ENCODE measurements at places on chromosomes 7 and 10. TPM values are rescaled to one million over a fixed set of nuclear protein-coding genes. Genes with fewer than 3 reads are reported as not detected.

DNA sequence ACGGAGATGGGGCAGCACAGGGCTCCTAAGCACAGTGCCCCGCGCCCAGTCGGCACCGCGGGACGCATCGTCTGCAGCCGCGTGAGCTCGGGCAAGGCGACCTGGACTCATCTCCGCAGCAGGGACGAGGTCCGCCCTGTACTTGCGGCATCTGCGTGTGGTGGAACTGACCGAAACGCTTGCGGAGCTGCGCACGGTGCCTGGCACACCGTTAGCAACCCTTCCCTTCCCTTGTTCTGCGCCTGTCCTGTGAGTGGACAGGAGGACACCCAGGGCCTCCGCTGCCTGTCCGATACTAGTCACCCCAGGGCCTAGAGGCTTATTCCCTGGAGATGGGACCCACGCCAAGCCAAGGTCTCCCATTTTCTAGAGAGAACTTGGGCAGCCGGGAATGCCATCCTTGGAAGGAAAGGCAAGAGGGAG is 98.5 kb downstream of the WDR11 start:
- peak; percentile 28 for DNase-seq

DNA sequence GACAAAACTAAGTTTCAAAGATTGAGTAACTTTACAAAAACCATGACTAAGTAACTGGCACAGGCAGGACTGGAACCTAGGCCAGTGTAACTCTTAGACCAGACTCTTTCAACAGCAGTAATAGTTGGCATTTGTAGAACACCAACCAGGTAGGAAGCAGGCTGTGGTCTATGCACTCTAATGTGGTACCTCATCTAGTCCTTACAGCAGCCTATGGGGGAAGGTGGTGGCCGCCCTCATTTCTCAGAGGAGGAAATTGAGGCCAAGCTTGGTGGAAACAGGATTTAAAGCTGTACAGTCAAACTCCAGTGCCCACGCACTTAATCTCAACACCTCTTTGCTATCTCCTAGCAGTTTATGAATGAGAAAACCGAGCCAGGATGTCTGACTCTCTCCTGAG is 165.4 kb upstream of the LRGUK start:
- no peak for DNase-seq

Gene DYDC2
- 3.3 TPM for total RNA-seq

- no peak for DNase-seq
These were observed 180.7 kb downstream of the PCDH15 start for GRCh38 chr10:54620352-54620751.

Gene SFXN3
- 5.6 TPM for total RNA-seq

DNA sequence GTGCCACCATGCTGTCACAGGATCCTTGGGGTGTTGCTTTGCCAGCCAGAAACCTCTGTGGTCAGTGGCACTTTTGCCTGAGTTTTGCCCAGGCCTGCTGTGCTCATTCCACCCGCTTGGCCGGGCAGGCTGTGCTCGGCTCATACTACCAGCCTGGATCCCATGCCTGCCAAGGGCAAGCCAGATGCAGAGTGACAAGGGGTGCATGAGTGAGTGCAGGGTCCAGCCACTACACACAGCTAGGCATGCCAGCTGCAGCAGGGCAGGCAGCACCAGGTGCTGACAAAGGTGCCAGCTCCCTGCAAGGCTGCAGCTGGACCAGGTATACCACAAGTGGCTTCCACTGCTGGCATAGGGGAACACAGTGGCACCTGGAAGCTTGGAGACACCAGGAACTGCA is 28.6 kb downstream of the C10orf67 start:
- no peak for DNase-seq

Gene NEBL
- 9.7 TPM for total RNA-seq

Gene LIPJ
- total RNA-seq, result not detected

- DNase-seq, result no peak
These were observed 13.0 kb downstream of the ADAM8 start for GRCh38 chr10:133263674-133264073.

GRCh38 chr10:94097656-94098055 is 103.9 kb downstream of the PLCE1 start:
- DNase-seq, result no peak

DNA sequence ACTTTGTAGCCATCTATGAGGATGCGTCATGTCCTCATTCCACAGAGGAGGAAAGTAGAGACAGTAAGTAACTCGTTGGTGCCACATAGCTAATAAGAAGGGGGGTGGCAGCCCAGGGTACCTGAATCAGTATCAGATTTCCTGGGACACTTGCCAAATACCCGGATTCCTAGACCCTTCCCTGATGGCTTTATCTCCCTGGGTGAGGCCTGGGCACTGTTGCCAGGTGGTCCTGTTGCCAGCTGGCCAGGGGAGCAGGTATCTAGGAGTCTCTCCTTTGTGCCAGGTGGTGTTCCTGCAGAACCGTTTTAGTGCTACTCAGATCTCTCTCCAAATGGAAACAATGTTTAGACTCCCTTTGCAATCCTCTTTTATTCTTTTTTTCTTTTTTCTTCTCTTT is 12.7 kb downstream of the SLC29A3 start:
- no peak for DNase-seq

DNA sequence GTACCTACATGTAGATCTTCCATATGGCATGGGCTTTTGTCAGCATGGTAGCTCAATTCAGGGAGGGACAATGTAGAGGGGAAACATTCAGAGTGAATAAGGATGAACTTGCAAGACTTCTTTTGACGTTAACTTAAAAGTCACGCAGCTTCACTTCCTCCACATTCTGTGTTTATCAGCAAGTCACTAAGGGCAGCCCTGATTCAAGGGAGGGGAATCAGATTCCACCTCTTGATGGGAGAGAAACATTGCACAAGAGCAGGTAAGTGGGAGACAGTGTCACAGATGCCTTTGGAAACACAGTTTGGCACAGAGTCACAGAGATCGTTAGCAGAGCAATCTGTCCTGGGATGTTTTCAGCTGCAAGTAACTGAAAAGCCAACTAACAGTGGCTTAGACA is 26.2 kb downstream of the C10orf67 start:
- DNase-seq, result no peak

GRCh38 chr7:30304177-30304884 is 19.9 kb downstream of the ZNRF2 start:
- DNase-seq, result no peak

DNA sequence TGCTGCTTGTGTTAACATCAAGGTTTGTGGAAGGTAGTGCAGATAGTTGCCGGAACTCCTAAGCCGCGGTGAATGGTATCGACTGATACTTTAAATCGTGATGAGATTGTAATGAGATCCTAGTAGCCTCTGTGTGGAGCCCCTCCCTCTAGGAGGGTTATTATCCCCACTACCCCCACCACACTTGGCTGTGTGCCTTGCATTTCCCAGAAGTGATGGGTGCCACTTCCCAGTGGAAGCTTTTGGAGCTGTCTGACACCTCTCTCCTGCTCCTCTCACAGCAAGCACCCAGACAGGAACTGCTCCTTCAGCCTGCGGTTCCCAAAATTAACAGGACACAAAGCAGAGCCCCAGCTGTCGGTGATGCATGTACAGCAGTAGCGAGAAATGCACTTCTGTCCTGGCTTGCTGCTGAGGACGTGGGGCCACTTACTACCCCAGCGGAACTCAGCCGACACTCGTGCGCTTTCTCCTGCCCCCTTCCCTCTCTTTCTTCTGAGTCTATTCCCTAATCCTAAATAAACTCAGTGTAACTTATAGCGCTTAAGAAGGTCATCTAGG is 52.5 kb downstream of the PRKAG2 start:
- DNase-seq, result no peak

DNA sequence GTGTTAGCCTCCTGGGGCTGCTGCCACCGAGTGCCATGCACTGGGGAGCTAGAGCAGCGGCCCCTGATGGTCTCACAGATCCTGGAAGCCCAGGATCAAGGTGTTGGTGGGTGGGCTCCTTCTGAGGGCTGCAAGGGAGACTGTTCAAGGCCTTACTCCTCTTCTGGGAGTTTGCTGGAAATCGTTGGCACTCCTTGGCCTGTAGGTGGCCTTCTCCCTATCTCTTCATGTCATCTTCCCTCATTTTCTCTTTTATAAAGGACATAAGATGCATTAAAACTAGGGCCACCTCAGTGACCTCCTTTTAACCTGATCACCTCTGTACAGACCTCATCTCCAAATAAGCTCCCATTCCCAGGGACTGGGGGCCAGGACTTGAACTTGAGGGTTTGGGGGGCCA is 27.0 kb upstream of the ZNF862 start:
- DNase-seq, result no peak

All from WTC11 (cell line).